Thyroid gland (tissue), 4 donors: ENCODE measurements at places on chromosomes 1 and 21.

DNA sequence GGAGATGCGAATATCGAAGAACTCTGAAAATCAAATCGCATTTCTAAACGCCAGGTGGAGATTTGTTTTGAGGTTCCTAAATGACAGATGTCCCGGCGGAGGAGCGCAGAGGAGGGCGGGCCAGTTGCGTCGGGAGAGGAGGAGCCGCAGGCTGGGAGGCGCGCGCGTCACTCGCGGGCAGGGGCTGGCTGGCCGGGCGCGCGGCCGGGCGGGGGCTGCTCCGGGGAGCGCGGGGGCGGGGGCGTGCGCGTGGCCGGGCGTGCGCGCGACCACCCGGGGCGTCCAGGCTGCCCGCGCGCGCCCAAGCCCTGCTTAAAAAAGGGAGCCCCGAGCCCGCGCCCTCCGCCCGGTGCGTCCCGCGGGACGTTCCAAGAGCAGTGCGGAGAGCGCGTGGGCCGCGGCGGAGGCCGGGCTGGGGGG lies 47.3 kb downstream of the H3-3A start:
- peak overlapping the region; percentile 88 for H3K27ac ChIP-seq
- peak; percentile 90 for DNase-seq
- no peaks in the 10 kb centered on the region for H3K36me3 ChIP-seq
- H3K4me3 ChIP-seq = peak overlapping the region; percentile 71

- no peaks in the 10 kb centered on the region for H3K27me3 ChIP-seq
- H3K27ac ChIP-seq = peak overlapping the region; percentile 80
- peaks cover 14% of the 10 kb centered on the region for H3K4me1 ChIP-seq
- no peak for DNase-seq
- H3K4me3 ChIP-seq = no peak overlapping the region
- no peaks in the 10 kb centered on the region for H3K36me3 ChIP-seq
Observed at GRCh38 chr1:210646258-210646616, 317.5 kb downstream of the HHAT start.

- H3K27ac ChIP-seq = peak overlapping the region; percentile 37
- H3K4me3 ChIP-seq = no peak overlapping the region
- no peaks in the 10 kb centered on the region for H3K36me3 ChIP-seq
- H3K4me1 ChIP-seq = peaks cover 51% of the 10 kb centered on the region
- peak; percentile 84 for DNase-seq
Observed at GRCh38 chr1:230863449-230863848, 4.9 kb downstream of the C1orf198 start.

DNA sequence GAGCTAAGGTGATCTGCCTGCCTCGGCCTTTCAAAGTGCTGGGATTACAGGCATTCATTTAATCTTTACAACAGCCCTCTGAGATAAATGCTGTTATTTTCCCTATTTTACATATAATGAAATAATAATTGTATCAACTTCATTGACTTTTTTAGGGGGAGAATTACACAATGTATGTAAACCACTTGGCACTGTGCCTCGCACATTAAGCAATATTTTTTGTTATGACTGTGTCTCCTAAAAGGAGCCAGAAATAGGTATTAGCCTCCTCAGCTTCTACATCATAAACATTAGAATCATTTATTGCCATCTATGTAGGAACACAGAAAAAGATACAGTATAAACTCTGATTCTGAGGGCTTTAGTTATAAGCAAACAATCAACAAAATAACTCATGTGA lies 1.1 kb upstream of the DNAJC28 start:
- no peak overlapping the region for H3K4me3 ChIP-seq
- H3K36me3 ChIP-seq = no peaks in the 10 kb centered on the region
- no peaks in the 10 kb centered on the region for H3K27me3 ChIP-seq

GRCh38 chr1:167676205-167676915 lies 45.4 kb upstream of the MPZL1 start:
- H3K27me3 ChIP-seq = no peaks in the 10 kb centered on the region
- H3K4me3 ChIP-seq = no peak overlapping the region
- no peaks in the 10 kb centered on the region for H3K4me1 ChIP-seq
- no peak overlapping the region for H3K27ac ChIP-seq
- no peak for DNase-seq

DNA sequence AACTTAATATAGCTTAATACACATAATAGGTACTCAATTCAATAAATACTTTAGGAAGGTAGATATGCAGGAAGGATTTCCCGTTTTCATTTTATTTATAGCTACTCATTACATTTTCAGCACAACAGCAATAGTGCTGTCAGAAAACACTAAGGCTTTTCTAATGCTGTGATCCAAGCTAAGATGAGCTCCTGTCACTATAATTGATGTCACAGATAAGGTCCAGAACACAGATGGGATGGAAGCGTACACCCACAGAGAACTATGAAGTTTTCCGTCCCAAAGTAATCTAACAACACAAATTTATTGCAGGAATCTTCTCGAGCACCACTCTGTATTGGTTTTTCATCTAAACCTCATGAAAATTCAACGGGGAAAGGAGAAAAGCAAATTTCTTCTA lies 13.6 kb downstream of the AUNIP start:
- no peak for DNase-seq
- H3K27ac ChIP-seq = no peak overlapping the region
- H3K4me1 ChIP-seq = no peaks in the 10 kb centered on the region

GRCh38 chr1:206952171-206952570 lies 5.9 kb upstream of the PIGR start:
- H3K4me3 ChIP-seq = no peak overlapping the region
- DNase-seq = no peak

DNA sequence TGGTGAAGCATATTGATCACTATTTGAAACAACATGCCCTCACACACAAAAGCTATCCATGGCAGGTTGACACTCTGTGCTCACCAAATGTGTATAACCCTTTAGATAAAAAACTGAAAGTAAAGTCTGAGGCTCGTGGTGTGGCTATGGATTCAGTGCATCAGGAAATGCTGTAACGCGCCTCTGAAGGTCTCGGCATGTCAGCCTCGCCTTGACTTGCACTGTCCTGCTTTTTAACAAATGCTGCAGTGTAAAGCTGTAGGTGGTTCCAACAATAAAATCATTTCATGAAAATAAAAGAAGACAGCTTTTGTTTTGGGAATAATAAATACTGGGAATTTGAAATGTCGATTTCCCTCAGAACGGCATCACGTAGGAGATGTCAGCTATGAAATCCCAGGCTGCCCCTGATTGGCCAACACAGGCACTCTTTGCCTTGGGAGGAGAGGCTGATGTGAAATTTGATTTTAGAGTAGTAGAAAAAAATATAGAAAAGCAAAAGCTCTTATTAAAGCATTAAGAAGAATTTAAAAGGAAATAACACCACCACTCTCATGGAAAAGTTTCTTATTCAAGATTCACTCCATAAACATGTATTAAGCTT lies 168.2 kb downstream of the DSCAM start:
- no peak overlapping the region for H3K27ac ChIP-seq
- H3K36me3 ChIP-seq = no peaks in the 10 kb centered on the region
- H3K4me1 ChIP-seq = no peaks in the 10 kb centered on the region

DNA sequence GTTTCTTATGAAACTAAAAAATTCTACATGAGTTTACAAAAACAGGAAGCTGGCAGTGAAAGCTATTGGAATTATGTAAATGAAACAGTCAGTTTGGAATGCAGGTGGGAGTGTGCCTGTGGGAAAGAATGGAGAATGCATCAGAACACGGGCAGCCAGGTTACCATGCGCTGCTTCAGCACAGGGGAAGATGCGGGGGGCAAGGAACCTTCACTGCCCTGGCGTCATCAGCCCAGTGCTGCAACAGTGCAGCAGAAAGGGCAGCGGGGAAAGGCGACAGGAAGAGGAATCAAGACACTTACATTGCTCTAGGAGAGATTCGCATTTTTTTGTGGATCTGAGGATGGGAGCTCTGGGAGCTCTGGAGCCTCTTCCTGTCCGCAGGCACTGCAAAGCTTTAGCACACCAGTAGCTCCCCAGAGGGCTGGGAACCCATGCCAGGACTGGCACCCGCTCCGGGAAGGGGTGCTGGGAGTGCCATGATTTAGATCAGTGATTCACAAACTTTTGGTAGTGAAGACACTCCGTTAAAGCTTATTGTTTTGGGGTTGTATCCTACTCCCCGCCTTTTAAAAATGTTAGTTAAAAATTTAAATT lies 64.1 kb upstream of the WDR26 start:
- no peaks in the 10 kb centered on the region for H3K36me3 ChIP-seq
- H3K4me3 ChIP-seq = no peak overlapping the region
- no peaks in the 10 kb centered on the region for H3K27me3 ChIP-seq
- H3K27ac ChIP-seq = peak overlapping the region; percentile 28

- peak; percentile 45 for DNase-seq
- no peaks in the 10 kb centered on the region for H3K27me3 ChIP-seq
- H3K4me3 ChIP-seq = no peak overlapping the region
- peaks cover 13% of the 10 kb centered on the region for H3K4me1 ChIP-seq
Observed at GRCh38 chr1:11151826-11152612, 37.1 kb upstream of the ANGPTL7 start.

DNA sequence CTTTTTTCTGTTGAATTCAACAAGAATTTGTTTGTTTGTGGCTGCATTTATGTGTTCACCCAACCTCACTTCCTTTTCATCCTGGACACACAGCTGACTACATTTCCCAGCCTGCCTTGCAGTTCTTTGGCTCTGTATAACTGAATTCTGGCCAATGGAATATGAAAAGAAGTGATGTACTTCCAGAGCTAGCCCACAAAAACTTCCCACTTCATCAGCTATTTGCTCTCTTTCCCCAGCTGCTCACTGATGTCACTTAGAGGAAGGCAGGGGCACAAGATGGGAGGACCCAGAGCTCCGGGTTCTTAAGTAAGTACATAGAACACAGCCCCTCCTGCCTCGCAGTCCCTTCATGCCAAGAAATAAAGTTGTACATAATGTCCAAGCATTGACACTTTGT lies 235.0 kb upstream of the FGGY start:
- peaks cover 12% of the 10 kb centered on the region for H3K4me1 ChIP-seq
- no peaks in the 10 kb centered on the region for H3K36me3 ChIP-seq
- peak; percentile 20 for DNase-seq
- no peak overlapping the region for H3K4me3 ChIP-seq

- H3K4me3 ChIP-seq = no peak overlapping the region
- no peaks in the 10 kb centered on the region for H3K36me3 ChIP-seq
- peak; percentile 42 for DNase-seq
- no peaks in the 10 kb centered on the region for H3K27me3 ChIP-seq
- H3K4me1 ChIP-seq = peaks cover 5% of the 10 kb centered on the region
Observed at GRCh38 chr1:117146575-117147340, 25.2 kb upstream of the TRIM45 start.

DNA sequence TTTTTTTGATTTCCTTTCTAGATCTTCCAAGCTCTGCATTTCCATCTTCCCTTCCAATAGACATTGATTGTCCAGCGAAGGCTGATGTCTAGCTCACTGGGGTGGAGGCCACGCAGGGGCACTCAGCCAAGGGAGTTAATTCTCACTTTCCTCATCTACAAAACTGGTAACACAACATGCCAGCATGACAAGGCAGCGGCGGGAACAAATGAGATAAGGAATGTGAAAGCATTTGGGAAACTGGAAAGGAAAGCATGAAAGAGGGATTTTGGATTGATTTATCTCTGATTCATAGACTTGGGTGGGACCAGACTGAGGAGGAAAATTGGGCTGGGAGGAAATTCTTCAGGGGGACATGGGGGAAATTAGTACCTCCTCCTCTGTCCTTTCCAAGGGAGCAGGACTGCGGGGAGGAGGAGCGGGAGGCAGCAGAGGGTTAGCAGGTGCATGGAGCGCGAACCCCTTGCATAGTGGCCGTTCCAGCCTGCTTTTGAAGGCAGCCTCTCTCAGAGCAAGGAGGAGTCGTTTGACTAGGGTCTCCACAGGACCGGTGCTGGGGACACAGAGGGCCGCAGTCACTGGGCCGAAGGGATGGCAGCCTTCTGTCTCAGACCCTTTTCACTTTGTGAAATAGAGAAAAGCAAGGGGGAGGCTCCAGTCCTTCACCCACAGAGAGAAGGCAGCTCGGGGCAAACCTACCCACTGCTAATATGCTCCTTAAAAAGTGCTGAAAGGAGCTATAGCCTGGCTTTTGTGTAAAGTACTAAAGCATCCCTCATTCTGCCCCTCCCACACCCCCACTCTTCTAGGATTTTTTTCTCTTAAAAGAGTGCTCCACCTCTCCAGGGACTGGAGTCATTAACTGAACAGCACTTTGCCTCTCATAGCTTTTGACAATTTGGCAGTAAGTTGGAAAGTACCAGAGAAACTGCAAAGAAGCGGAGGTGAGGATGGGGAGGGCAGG lies 89.2 kb downstream of the PLXNA2 start:
- no peak overlapping the region for H3K4me3 ChIP-seq
- H3K4me1 ChIP-seq = peaks cover 39% of the 10 kb centered on the region
- DNase-seq = peak; percentile 39
- H3K27me3 ChIP-seq = no peaks in the 10 kb centered on the region
- no peaks in the 10 kb centered on the region for H3K36me3 ChIP-seq

DNA sequence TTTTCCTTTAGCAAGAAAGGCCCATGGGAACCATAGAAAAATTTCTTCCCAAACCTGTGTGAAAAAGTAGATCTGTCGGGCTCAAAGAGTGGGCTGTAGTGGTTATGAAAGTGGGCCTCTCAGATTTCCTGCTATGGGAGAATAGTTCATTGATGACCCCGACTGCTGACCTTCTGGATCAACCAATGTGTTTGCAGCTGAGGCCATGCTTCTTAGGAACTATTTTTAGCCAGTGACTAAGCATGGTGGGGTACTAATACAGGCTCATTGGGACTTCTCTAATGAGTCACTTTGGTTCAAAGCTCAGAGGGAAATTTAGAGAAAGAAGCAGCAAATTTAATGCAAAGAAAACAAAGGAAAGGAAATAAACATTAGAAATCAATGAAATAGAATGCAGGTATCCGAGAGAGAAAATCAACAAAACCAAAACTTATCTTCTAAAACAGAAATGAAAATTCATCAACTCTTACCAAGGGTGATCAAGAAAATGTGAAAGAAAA lies 12.6 kb upstream of the PSMA5 start:
- H3K36me3 ChIP-seq = no peaks in the 10 kb centered on the region
- peak overlapping the region; percentile 43 for H3K27ac ChIP-seq
- no peak for DNase-seq
- H3K4me1 ChIP-seq = peaks cover 12% of the 10 kb centered on the region
- no peak overlapping the region for H3K4me3 ChIP-seq

DNA sequence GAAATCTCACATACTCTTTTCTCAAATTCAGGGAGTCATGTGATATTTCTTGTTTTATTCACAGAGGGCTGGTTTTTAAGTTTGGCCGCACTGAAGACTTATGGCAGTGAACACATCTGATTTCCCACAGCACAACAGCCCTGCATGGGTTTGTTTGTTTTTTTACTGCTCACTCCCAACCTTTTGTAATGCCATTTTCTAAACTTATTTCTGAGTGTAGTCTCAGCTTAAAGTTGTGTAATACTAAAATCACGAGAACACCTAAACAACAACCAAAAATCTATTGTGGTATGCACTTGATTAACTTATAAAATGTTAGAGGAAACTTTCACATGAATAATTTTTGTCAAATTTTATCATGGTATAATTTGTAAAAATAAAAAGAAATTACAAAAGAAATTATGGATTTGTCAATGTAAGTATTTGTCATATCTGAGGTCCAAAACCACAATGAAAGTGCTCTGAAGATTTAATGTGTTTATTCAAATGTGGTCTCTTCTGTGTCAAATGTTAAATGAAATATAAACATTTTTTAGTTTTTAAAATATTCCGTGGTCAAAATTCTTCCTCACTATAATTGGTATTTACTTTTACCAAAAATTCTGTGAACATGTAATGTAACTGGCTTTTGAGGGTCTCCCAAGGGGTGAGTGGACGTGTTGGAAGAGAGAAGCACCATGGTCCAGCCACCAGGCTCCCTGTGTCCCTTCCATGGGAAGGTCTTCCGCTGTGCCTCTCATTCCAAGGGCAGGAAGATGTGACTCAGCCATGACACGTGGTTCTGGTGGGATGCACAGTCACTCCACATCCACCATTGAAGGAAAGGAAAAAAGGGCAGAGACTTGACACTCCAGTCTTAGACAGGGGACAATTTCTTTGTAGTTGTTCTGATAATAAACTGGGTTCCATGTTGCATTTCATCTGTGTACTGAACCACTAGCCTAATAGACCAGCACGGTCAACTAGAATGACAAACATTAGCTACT lies 22.8 kb downstream of the TMEM50A start:
- DNase-seq = no peak
- H3K4me1 ChIP-seq = peaks cover 4% of the 10 kb centered on the region
- H3K4me3 ChIP-seq = no peak overlapping the region
- H3K27me3 ChIP-seq = no peaks in the 10 kb centered on the region
